ENCODE measurements at places on chromosomes 7 and 10. TPM values are rescaled to one million over a fixed set of nuclear protein-coding genes. Genes with fewer than 3 reads are reported as not detected.

- DNase-seq: no peak
- peak overlapping the region; percentile 36 for H3K4me3 ChIP-seq
- H3K27ac ChIP-seq: peak overlapping the region; percentile 37
- H3K36me3 ChIP-seq: peaks cover 10% of the 10 kb centered on the region
- H3K27me3 ChIP-seq: 0 out of 2 replicates have a peak, but pooled peaks cover under 1% of the 10 kb centered on the region
Measured at GRCh38 chr7:18552943-18553604, 57.5 kb downstream of the HDAC9 start.

GRCh38 chr7:25855854-25856782 is 295.9 kb upstream of the NFE2L3 start:
- no peak overlapping the region for H3K4me3 ChIP-seq
- no peak overlapping the region for H3K27ac ChIP-seq
- no peaks in the 10 kb centered on the region for H3K36me3 ChIP-seq
- peaks cover 14% of the 10 kb centered on the region for H3K4me1 ChIP-seq
- no peak for DNase-seq

GRCh38 chr7:26052706-26053105 is 99.3 kb upstream of the NFE2L3 start:
- DNase-seq: peak; percentile 6
- no peaks in the 10 kb centered on the region for H3K4me1 ChIP-seq
- no peaks in the 10 kb centered on the region for H3K36me3 ChIP-seq
- H3K27ac ChIP-seq: no peak overlapping the region
- H3K4me3 ChIP-seq: no peak overlapping the region

TAS2R5 gene
- not detected for total RNA-seq
